Thyroid gland (tissue), 4 donors: ENCODE measurements at places on chromosomes 16 and 17.

DNA sequence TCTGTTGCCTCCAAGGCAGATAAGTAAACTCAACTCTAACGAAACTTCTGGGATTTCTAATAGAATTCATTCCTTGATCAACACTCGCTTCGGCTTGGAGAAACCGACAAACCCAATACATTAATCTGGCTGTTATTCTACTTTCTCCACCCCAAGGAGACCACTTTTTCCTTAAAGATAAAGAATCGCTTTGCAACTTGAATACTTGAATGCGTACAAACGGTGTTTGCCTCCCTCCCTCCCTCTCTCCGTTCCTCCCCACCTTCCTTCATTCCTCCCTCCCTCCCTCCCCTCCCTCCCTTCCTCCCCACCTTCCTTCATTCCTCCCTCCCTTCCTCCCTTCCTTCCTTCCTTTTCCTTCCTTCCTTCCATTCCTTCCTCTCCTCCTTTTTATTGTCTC is 432.6 kb downstream of the HAPSTR1 start:
- DNase-seq: no peak

DNA sequence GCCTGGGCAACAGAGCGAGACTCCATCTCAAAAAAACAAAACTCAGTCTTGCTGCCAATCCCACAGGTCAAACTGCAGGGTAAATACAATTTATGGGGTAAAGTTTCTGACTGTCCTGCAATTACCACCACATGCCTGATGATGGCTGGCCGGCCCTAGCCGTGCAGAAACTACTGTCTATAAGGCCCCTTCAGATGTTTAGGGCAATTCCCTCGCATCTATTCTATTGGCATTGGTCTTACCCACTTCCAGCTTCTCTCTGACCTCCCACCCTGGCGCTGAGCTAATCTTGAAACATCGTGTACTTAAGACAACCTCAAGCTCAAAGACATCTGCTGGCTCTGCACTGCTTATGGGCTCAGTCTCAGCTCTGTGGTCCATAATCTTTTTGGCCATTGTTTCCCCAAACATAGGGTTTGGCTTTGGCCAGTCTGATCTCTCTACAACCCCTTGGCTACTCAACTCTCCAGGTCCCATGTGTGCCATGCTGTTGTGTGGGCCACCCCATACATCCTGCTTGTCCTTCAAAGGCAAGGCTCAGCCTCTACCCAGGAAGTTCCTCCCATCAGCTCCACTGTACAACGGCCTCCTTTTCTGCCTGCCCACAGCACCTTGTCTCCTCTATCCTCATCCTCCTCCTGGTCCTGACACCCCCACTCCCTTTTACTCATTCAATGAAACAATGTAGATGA is 16.6 kb downstream of the MAP3K14 start:
- no peak for DNase-seq

- DNase-seq: no peak
Measured at GRCh38 chr16:27344721-27345120, 30.9 kb downstream of the IL4R start.

DNA sequence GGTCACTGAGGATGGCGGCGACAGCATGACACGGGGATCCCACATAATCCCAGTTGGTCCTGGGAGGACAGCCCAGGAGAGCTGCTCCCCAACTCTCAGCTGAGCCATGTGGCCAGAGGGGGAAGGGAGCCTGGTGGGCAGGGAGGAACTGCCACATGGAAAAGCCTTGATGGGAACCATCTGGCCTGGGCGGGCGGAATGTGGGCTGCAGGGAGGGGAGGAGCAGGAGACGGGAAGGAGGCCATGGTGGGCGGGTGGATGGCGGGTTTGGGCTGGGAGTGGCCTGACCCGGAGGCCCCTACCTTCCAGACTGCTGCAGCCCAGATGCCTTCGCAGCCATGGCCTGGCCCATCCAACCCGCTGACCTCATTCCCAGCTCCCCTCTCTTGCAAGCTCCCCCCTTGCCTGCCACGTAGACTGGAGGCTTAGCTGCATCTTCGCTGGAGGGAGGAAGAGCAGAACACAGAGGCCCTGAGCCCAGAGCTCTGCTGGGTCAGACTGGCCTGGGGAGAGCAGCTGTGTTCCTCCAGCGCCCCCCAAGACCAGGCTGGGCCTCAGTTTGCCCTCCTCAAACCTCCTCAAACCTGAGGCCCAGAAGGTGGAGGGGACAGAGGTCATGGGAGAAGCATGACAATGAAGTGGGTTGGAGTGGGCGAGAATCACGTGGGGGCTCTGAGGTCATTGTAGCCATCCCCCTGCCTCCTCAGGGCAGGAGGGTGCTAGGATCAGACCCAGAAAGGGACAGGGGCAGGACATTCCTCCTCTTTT is 8.2 kb upstream of the COL1A1 start:
- DNase-seq: peak; percentile 23

DNA sequence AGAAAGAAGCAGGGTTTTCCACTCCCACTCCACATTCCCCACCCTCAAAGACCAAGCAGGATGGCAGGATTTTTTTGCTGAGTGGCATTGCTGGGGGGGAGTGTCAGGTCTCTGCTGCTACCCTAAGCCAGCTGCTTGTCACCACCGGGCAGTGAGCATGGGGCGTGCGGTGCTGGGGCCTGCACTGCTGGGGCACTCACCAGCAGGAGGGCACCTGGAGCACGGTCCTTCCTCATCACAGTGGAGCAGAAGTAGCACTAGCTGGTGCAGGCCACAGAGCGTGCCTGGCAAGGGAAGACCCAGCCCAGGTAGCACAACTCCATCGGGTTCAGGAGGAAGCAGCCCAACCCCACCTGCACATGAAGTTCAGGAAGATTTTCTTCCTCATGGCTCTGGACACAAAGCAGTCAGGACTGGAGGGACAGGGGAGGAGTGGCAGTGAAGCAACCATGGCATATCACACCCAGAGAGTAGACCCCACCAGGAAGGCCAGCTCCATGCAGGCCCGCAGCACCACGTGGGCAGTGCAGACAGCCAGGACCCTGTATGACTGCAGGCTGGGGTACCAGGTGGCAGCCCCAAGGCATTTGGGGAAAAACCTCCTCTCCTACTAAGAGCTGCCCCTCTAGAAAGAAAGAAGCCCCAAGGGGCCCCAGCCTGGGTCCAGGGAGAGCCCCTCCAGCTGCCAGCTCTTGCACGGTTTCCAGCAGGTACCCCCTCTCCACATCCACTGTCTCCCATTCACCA is 16.7 kb upstream of the MYO18A start:
- no peak for DNase-seq

DNA sequence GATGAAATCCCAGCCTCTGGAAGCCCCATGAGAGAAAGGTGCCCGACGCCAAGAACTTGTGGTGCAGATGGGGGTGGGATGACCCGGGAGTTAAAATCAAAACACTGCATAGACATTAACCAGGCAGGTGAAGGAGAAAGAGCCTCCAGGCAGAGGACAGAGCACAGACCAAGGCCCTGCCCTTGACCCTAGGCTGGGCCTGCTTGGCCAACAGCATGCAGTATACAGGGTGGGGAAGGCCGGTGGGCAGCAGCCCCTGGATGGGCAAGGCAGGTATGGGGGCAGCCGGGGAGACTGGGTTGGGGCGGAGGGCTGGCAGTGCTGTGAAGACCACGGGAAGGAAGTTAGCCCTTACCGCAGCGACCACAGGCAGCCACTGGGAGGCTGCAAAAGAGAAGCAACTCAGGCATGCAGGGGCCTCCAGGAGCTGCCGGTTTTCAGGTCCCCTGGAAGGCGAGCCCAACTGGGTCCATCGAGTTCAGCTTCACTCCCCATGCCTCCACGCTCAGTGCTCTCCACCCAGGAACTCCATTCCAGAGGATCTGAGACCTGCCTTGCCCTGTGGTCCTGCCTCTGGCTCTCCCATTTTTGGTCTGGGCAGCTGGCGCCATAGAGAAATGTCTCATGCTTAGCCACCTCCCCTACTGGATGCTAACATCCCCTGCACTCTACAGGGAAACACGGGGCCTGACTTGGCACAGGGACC is 81.2 kb downstream of the C16orf95 start:
- DNase-seq: no peak

DNA sequence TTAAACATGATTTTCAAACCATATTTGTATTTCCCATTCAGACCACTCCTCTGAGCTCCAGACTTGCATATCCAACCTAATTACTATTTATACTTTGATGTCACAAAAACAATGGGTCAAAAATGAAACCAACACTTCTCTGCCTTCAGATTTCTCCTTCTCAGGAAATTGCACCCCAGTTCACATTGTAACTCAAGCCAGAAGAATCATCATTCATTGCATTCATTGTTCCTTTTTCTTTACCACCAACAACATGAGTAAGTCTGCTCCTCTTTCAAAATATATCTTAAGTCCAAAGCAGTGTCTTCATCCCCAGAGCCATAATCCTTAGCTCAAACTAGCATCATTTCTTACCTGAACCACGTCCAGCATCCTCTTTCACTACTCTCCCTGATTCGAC is 2.6 kb upstream of the AKAP1 start:
- no peak for DNase-seq

DNA sequence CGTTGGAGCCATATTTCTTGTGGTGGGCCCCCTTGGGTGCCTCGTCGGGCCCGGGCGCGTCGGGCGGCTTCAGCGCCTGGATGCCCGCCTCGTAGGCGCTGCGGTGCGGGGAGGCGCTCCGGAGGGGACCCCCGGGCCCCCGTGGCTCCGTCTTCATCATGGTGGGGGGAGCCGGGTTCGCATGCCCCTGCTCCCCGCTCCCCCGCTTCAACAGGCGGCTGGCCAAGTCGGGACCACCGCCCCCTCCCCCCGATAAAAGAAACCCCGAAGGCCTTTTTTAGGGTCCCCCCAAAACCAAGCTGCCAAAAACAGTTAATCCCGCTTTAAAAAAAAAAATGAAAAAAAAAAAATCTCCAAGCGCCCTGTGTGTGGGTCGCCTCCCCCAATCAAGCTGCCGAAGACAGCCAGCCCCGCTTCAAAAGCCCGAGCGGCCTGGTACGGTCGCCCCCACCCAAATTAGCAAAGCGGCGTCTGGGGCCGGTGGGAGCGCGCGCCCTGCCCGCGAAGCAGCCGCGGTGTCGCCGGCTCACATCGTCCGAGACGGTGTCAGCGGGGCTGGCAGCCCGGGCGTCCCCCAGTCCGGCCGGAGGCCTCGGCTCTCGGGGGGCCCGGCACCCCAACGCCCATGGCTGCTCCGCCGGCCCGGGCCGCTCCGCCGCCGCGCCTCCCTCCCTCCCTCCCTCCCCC is at the start of gene PPP1R9B:
Gene PPP1R9B (minus strand): TSS at position 324 of the 687 bp plus-strand sequence. CDS start 164 bp downstream, at position 160.
- DNase-seq: no peak

GRCh38 chr16:57432989-57433388 is 14.2 kb downstream of the CIAPIN1 start:
- no peak for DNase-seq

DNA sequence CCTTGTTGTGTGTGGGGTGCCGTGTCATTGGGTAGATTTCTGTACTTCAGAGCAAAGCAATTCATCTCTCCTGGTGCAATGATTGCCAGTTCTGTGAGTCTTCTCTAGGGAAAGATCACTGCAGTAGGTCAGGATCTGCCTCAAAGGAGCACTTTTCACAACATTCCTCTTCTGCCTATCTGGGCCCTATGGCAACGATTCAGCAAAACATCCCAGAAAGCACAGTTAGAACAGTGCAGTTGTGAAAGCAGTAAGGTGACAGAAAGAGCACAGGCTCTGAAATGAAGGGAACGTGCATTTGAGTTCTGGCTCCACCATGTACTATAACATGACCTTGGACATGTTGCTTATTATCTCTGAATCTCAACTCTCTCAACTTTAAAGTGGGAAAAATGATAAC is 178.5 kb upstream of the N4BP1 start:
- DNase-seq: no peak

DNA sequence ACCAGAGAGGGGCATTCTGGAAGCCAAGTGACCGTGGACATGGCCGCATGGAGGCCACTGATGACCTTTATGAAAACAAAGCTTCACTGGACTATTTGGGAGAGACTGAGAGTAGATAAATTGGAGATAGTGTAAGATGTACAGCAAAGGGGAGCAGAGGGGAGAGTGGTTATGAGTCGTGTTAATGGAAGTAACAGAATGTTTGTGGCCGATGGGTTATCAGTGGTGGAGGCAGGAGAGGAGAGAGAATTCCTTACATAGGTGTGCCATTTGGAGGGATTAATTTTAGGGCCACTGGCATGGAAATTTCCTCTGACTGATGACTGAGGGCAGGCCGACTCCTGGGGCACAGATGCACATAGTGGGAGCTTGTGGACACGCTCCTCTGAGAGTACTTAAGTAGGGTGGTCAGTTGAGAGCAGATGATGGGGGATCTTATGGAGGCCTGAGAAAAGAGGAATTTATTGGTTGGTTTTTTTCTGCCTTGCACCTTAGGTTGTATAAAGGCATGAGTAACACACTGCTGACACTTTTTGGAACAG is 19.2 kb downstream of the PRPSAP2 start:
- DNase-seq: no peak

GRCh38 chr17:73325527-73325842 is 13.7 kb upstream of the CDC42EP4 start:
- DNase-seq: no peak

- peak; percentile 23 for DNase-seq
Measured at GRCh38 chr17:64190472-64190871, 60.5 kb upstream of the ERN1 start.

DNA sequence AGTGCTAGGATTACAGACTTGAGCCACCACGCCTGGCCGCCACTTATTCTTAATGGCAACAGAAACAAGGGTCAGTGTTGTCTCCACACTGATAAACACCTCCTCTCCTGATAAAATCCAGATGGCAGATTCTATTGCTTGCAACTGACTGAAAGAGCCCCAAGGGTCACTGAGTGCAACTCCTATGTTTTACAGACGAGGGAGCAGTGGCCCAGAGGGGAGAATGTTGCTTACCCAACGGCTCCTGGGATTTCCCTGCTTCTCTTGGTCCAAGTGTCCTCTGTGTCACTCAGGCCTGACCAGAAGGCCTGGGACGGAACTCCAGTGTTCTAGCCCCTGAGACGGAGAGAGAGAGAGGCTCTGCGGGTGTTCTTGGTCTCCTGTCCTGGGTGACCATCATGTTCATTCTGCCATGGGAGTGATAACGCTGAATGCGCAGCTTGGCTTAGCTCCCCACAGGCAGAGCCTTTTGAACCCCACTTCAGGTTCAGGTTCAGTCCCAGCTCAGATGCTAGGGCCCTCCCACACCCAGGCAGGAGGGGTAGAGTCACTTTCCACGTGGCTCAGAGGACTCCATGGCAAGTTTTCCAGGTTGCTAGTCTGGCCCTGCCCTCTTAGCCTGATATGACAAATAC is 77.3 kb upstream of the NLRP1 start:
- no peak for DNase-seq

- DNase-seq: peak; percentile 58
Measured at GRCh38 chr17:79838522-79839274, 542 bp downstream of the CBX4 start.
